ENCODE measurements at places on chromosomes 4 and X.
A peak's percentile ranks its signal among the peaks of the same experiment; 100 is the strongest.

GRCh38 chr4:186201535-186202230 lies 10.3 kb downstream of the CYP4V2 start:
- peak; percentile 35 for DNase-seq

GRCh38 chrX:42047886-42048285 lies 124.5 kb upstream of the CASK start:
- no peak for DNase-seq

DNA sequence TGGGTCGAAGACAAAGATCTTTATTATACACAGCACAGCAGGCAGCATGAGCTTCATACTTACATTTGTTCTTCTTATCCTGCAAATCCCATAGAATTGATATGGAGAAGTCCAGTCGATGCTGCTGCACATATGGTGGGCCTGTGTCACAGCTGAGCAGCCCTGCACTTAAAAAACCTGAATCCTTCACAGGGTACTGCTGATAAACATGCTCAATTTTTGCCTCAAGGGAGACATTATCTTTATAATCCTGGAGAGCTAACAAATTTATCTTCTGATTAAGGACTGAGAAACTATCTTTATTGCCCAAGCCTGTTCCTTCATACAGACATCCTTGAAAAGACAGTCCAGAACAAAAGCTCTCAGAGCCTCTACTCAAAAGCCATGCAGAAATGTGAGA lies 434.4 kb upstream of the FAM47C start:
- DNase-seq: no peak

DNA sequence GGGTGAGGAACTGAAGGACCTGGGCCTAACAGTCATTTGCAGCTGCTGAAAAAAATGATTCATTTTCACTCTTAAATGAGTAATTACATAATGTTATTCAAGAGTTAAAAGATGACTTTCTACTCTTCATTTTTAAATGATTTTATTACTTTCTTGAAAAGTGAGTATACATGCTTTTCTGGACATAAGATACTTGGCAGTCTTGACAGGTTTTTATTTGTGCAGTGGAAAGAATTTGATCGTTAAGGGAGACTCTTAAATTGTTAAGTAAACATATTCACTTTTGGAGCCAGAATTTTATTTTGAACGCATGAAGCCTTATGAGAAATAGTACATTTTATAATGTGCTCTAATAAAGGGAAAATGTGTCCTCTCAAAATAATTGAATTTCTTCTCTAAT lies 245.7 kb downstream of the TENM3 start:
- no peak for DNase-seq

DNA sequence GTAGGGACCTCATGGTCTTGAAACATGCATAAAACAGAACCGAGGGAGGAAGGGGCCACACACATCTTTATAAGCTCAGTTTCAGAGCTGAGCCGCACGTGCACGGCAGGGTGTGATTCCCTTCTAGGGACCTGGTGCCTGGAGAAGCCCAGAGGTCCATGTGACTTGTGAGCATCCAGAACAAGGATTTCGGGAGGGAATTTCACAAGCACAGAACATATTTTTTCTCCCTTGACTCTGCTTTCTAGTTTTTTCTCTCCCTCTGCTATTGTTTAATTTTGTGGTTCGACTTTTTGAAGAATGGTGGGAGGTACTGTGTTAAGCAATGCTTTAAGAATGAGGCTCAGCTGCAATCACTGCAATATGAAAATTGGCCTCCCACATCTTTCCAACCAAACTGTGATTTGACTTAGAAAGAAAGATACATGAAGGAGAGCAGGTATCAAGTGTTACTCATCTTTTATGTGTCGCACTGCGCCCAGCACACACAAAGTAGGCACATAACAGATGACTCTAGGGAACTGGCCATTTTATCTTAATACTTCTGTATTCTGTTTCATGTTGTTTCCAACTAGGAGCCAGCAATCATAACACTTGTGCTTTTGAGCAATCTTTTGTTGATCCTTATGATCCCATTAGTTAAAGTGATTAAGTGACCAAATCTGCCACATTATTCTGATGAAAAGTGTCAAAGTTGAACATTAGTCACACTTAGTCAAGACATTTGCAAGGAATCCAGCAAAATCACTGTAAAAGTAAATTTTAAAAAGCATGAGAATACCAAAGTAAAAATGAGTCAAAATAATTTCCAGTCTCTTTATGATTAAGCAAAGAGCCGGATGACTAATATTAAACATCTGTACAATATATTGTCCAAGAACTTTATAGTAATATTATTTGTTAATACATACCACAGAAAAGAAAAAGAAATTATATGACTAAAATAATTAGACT lies 86.4 kb downstream of the SHISA3 start:
- no peak for DNase-seq

GRCh38 chrX:154135458-154136229 lies 8.4 kb upstream of the OPN1LW start:
- no peak for DNase-seq

DNA sequence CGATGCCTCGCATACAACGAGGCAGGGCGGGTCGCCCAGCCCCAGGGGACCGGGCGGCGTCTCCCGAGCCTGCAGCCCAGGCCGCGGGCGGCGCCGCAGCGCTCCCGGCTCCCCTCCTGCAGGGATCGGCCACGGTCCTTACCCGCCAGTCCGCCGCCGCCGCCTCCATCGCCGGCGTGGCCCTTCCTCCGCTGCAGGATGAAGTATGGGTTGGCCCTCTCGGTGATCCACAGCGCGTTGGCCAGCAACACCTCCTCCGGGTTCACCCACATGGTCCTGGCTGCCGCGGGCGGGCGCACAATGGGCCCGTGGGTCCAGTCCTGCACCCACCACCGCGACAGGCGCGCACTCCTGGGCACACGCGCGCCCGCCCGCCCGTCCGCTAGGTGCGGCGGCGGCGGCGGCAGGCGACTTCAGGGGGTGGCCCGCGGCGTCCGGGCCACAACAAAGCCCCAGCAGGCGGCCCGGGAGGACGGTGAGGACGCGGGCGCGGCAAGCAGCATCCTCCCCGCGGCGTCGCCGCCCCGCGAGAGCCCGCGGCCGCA lies 339 bp downstream of the TBC1D9 start:
- DNase-seq: no peak

DNA sequence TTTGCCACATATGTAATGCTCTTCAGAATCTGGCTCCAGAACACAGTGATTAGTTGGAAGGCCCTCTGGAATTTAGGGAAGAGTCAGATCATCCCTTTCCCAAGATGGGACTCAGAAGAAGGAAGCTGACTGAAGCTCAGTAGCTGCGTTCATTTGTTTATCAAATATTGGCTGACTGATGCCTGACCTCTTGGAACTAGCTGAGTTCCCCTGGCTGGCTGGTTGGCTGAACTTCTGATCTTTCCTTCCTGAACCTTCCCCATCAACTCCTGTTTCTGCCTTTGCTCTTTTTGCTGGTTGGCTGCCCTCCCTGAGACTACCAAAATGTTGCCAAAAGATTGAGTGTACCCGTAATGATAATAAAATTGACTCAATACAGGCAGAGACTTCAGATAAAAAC lies 866.5 kb upstream of the INTU start:
- DNase-seq: no peak

GRCh38 chr4:104465201-104465600 lies 29.5 kb downstream of the CXXC4 start:
- DNase-seq: no peak

DNA sequence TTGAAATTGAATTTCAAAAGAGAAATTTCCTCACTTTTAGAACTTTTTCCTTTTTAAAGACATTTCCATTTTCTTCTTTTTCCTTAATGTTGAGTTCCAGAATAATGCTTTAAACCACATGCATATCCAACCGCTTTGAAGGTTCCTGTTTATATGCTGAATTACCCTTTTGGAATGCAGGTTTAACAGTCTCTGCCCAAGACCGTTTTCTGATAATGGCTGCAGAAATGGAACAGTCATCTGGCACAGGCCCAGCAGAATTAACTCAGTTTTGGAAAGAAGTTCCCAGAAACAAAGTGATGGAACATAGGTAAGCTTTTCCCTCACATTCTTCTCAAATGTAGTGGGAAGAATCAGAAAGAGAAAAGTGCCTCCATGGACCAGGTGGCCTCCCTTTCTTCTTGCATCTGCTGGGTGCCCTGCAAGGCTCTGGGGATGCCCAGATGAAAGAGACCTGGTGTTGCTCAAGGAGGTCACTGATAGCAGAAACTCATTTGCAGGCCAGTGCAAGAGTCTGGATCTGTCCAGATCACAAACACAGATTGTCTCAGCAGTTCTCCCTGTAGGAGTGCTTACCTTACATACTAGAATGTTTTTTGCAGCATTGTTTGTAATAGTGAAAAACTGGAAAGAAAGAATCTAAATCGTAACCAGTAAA lies 42.9 kb downstream of the MOSPD2 start:
- DNase-seq: no peak

- no peak for DNase-seq
Measured at GRCh38 chr4:142960867-142961644, 115.0 kb upstream of the INPP4B start.

GRCh38 chrX:14934423-14934822 lies 61.2 kb downstream of the MOSPD2 start:
- DNase-seq: no peak

DNA sequence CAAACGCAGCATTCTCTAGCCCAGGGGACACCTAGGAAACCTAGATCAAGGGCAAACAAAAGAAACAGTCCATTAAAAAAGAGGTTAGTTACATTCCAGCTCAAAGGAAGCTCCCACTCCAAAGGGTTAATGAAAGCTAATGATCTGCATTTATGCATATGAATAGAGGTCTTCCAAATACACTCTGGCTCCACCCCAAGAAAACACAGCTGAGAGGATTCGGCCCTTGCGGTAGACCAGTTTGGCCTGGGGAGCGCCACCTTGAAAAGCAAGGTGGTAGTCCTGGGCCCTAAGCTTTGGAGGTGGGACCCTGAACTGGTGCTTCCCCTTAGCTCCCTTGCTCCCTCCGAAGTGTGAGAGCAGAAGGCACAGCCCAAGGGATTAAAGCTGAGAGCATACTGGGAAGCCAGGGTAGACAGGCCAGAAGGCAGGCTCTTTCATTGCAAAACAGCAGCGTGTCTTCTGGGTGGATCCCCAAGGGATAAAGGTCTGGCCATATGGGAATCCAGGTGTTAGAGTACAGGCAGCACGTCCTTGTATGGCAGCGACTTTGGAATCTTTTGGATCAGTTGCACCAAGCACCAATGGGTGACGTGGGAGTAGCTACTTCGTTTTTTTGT lies 3.7 kb downstream of the GABRQ start:
- no peak for DNase-seq

DNA sequence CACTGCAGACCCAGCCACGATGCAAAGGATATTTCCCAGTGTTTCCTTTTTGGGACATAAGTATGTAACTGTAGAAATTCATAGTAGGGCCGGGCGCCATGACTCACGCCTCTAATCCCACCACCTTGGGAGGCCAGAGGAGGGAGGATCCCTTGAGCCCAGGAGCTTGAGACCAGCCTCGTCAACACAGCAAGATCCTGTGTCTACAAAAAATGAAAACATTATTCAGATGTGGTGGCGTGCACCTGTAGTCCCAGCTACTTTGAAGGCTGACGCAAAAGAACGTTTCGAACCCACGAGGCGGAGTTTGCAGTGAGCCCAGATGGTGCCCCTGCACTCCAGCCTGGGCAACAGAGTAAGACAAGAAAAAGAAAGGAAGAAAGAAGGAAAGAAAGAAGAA lies 49.2 kb downstream of the CRLF2 start:
- no peak for DNase-seq

DNA sequence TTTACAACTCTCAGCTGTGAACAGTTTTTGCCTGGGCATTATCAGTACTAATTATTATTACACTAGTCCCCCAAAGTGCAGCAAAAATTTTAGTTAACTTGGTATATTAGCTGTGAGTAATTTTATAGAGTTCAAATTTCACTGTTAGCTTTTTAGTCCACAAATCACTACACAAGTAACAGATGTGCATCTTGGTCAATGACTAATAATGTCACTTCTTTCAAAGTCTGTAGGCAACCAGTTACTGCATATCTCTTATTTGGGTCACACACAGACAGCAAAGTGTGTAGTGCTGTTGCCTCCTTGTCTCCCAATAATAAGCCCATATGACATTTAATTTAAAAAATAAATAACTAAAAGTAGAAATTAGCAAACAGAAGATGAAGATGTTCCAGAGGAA lies 159.9 kb downstream of the SCFD2 start:
- no peak for DNase-seq

DNA sequence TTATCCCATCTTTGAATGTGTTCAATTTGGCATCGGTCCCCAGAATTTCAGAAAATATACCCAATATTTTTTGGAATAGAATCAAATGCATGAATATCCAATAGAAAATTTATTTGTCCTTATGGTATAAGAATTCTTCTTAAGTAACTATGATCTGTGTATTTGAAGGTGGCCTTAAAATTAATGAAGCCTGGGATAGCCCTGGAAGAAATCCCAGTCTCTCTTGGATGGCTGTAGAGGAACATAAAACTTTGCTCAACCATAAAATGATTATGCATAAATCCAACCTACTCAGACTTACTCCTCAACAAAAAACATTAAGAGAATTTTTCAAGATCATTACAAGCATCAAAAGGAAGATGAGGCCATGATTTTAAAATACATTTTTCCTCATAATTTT lies 269.4 kb upstream of the SMIM31 start:
- DNase-seq: no peak

GRCh38 chr4:89998469-89999011 lies 103.9 kb downstream of the MMRN1 start:
- no peak for DNase-seq

- no peak for DNase-seq
Measured at GRCh38 chr4:174429701-174430410, 92.4 kb downstream of the HPGD start.

DNA sequence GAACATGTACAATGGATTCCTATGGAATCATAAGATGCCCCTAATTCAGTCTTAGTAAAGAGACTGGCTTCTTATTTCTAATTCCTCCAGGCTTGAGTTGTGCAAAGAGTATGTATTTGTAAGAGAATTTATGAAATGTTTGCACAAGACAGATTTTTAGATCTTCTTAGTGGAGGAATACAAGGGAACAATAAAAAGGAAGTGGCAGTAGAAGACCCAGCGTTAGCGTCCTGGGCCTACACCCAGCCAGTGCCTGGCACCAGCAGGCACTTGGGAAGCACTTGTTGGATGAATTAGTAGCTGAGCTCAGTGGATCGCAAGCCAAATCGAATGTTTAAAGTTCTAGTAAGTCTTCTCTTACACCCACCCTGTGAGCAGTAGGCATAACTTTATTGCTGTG lies 157.4 kb downstream of the PTTG2 start:
- DNase-seq: no peak

GRCh38 chrX:21723084-21723483 lies 34.8 kb downstream of the SMPX start:
- no peak for DNase-seq

- no peak for DNase-seq
Measured at GRCh38 chr4:153488006-153488891, 22.1 kb downstream of the TMEM131L start.

DNA sequence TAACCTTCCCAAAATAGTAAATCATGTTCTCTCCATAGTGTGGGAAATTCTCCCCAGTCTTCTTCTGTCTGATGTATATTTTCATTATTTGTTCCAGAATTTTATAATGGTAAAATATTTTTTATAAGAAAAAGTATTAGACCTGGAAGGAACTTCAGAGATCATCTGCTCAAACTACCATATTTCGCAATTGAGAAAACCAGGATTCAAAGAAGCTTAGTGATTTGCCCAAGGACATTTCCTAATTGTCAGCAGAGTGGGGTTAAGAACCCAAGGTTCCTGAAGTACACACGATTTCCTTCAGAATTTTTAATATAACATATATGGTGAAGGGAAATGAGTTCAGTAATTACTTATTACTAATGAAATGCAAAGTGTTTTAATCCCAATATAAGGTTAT lies 24.1 kb downstream of the OCIAD1 start:
- no peak for DNase-seq
